ENCODE measurements at places on chromosomes 6 and 20.

DNA sequence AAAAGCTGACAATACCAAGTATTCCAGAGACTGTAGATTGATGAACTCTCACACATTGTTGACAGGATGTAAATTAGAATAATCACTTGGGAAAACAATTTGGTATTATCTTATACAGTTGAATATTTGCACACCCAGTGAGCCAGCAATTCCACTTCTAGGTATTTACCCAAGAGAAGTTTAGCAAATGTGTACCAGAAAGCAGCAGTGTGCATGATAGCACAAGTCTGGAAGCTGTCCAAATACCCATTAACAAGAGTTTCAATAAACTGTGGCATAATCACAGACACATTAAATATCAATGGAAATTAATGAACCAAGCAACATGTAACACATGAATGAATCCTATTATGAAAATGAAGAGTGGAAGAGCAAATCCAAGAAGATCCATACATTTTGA lies 233.6 kb downstream of the TPBG start:
- peak; percentile 99 for DNase-seq

DNA sequence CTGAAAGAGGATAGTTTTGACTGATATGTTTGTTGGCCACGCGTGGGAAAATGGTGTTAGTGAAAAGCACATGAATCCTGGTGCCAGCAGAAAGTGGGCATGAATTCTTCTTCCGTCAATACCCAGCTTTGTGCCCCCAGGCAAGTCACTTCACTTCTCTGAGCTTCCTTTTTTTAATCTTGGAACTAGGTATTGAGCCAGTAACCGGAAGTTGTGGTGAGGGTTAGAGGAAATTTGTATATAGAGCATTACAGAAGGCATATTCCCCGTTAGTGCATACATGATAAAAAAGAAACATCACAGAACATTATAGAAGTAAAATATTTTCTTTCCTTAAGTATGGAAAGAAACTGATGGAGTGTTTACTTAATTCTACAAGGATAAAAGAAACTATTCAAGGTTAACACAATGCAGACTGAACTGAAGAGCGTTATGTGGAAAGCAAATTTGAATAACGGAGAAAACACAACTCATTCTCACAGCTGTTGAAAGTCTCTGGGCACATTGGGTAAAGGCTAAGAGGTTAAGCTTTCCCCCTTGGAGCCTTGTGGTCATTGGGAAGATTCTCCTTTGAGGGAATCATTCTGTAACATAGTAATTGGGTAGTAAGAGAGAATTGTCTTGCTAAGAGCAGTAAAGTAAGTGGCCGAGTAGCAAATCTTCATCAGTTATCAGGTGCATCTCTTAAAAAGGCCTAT lies 223.1 kb downstream of the BCAS1 start:
- no peak for DNase-seq

DNA sequence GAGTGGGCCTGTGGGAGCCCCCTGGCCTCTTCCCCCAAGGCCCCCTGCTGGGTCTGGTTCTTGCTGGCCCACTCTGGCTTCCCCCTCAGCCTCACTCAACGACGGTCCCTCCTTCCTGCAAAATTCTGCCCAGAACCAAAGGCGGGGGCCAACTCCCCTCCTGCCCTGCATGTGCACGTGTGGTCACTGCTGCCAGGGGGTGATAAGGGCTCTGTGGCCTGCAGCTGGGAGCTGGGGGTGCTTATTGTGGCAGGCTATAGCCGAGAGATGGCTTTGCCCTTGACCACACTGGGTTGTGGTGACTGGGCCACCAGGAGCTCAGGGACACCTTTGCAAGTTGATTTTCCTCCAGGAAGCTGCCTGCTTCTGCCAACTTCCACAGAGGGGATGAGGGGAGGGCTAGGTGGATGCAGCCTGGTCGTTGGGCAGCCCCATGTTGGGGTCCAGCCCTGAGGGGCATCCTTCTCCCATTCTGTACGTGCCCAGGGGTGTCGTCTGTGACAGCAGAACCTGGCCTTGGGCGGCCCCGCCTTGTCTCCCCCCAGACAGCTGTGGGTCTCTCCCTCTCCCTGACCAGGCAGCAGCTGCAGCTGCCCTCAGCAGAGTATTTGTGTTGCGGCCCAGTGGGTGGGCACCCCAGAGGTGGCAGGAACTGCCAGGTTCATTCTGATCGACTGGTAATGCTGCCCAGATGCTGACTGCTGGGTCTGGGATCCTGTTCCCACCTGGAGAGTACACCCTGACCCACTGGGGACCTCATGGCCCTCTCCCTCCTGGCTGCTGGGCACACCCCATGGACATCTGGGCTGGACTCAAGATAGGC lies 5.6 kb downstream of the TCEA2 start:
- no peak for DNase-seq

DNA sequence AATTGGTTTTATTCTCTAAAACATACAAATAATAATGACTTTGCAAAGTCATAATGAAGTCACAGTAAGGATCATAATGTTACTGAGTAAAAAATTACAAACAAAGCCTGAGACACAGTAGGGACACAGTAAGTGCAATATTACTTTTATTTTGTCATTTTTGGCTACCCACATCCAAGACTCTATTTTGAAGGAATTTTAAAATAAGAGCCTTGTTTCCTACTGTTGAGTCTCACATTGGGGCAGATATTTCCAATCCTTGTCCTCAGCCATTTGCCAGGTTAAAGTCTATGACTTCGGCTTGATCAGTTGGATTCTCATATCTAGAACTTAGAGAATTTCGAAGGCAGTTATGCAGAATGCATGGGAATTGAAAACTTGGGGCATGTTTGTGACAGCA lies 10.8 kb upstream of the RHAG start:
- DNase-seq = no peak

DNA sequence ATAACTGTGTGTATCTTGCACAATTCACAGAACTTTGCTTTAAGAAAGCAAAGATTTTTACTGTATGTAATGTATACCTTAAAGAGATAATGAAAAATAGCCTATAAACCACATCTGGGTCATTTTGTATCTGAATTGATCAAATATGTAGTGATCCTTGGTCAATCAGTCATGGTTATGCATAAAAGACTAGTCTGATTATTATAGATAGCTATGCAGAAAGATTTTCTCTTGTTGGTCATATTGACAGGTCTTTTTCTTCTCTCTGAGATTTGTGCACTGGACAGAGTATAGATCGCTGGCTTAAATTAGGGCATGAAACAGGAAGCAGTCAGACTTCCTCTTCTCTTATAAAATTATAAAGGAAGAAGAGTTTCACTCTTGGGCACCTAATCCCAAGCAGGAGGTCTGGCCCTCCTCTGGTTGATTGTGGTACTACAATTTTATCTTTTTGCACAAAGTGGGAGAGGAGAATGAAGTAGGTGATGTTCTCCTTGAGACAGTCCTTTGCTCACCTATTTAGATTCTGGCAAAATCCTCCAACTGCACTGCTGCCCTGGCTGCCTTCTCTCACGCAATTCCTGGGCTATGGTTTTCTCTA lies 380.9 kb upstream of the RGS17 start:
- no peak for DNase-seq

DNA sequence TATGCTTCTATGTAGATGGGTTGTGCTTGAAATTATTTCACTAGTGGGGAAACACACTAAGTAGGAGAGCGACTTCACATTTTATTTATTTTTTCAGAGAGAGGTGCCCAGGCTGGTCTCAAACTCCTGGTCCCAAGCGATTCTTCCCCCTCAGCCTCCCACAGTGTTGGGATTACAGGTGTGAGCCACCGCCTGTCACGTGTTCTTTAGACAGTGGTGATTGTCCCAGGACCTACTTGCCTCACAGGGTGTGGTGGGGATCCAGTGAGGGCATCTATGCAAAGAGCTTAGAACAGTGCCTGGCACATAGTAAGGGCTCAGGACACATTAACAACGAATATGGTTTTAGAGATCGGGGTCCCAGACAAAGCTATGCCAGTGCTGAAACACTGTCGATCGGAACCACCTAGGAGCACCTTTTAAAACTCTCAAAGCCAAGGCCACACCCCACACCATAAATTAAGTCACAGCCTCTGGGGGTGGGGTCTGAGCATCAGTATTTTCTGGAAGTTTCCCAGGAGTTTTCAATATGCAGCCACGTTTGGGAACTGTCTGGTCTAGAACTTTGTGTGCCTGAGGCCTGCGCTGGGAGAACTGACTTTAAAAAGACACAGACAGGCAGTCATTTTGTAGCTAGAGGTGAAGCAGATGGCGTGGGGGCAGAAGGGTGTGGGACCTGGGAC lies 4.8 kb upstream of the BCAS4 start:
- no peak for DNase-seq

GRCh38 chr6:41798901-41799558 lies 11.5 kb downstream of the TOMM6 start:
- DNase-seq = no peak

- no peak for DNase-seq
Measured at GRCh38 chr20:22257912-22258311, 326.5 kb downstream of the FOXA2 start.

DNA sequence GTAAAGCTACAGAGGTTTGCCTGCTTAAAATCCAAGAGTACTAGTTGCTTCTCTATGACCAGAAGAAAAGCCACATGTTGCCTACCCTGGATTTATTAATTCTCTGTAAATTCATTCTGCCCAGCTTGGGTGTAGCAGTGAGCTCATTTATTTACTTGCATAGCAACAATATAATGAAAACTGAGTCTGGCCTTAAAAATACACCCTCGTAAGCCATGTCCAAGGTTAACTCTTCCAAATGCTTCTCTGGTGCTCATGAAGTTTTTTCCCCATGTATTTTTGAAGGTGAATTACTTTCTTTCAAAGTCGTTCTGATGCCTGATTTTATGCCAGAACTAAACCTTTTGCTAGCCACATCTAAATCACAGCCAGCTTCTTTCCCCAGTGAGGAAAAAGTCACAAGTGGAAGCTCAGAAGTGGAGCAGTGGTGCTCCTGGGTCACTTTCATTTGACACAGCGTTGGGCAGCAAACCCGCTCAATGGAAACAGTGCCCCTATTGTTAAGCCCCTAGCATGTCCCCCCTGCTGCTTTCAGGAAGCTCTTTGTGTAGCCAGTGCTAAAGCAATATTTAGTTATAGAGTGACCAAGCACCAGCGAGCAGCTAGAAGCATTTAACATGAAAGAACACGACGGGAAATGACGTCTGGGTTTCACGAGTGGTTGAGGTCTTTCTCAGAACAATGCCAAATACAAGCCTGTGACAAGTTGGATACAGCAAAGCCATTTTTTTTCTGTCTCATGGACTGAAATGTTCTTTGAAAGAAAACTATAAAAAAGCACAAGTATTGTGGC lies 29.8 kb downstream of the NEDD9 start:
- DNase-seq = peak; percentile 86

DNA sequence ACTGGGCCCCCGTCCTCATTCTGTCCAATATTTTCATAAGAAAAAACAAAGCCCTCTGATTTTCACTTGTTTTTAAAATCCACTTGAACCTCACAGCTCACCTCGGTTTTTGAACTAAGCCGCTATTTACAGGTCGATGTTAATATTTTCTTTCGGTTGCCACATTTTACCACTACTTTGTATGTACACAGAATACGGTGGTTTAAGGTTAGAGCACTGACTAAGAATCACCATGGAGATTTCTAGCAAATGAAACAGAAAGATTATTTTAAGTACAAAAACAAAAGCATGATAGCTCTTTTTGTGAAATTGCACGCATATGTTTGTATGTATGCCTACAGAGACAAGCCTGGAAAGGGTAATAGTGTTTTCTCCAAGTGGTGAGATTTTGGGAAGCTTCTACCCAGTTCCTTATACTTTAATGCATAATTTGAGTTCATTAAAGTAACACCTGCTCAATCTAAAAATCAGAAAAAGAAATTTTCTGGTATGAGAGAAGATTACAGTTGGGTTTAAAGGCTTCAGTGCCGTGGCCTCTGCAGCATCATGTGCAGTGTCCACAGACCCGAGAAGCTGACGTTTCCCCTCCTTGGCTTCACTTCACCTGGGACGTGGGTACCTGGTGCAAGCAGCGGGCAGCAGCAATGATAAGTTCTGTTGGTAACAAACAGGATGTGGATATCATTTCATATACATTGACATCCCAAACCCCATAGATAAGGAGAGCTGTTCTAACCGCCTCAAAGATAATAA lies 144.0 kb downstream of the UST start:
- no peak for DNase-seq

DNA sequence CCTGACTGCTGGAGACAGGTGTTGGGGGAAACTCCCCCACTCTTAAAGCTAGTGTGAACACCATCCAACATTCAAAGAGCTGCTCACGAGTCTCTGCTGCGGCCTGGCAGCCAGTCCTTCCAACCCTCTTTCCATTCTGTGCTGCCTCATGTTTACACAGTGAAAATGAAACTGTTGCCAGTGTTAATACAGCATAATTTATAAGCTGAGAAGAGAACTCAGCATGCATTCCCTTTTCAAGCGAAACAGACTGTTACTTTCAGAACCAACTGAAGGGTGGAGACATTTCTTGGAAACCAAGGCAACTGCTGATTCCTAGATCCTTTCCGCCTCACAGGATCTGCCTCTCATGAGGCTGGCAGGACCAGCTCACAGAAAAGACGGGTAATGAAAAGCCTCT lies 533.8 kb upstream of the ID4 start:
- peak; percentile 93 for DNase-seq

GRCh38 chr6:13765570-13765969 lies 48.8 kb downstream of the MCUR1 start:
- DNase-seq = no peak

GRCh38 chr6:116011520-116011919 lies 49.2 kb downstream of the FRK start:
- peak; percentile 25 for DNase-seq

DNA sequence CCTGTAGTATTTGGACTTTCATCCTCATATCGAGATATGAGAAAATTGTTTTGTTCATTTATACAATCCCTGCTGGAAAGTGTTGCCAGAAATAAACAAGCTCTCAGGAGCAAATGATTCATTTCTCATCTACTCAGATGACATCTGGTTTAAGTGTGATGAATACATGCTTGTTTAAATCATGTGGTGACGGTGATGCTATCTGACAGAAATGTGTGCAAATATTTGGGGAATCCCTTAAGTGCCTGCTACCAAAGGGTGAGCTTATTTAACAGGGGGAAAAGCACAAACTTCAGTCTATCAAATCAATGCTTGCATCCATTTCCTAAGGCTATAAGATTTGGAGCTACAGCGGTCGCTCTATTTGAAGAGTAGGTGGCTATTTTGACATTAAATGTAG lies 368.3 kb upstream of the SASH1 start:
- peak; percentile 63 for DNase-seq
